Placental epithelial cell (primary cell): ENCODE measurements at places on chromosomes 1 and 21. TPM values are rescaled to one million over a fixed set of nuclear protein-coding genes. Genes with fewer than 3 reads are reported as not detected.

VSIG8 gene
- total RNA-seq = 0.22 and 0.39 TPM in 2 replicates

ANGPTL7 gene
- total RNA-seq = not detected in 2 replicates

PRAMEF33 gene
- total RNA-seq = not detected in 2 replicates

EPS15 gene
- total RNA-seq = 55.0 and 83.3 TPM in 2 replicates

ARHGEF2 gene
- total RNA-seq = 42.7 and 50.3 TPM in 2 replicates

CDC20 gene
- 6.7 and 33.5 TPM in 2 replicates for total RNA-seq

TMOD4 gene
- not detected in 2 replicates for total RNA-seq

MSH4 gene
- under 0.01 TPM in 1 of 2 replicates, not detected in the other for total RNA-seq

APCS gene
- total RNA-seq = not detected in 2 replicates

VCAM1 gene
- total RNA-seq = 0.79 TPM in 1 of 2 replicates, not detected in the other

NEXN gene
- 0.39 and 0.65 TPM in 2 replicates for total RNA-seq

CFHR4 gene
- not detected in 2 replicates for total RNA-seq

RFX5 gene
- total RNA-seq = 72.2 and 78.5 TPM in 2 replicates

CD244 gene
- not detected in 2 replicates for total RNA-seq

KCNT2 gene
- not detected in 2 replicates for total RNA-seq

GCSAML gene
- total RNA-seq = under 0.01 and 0.22 TPM in 2 replicates

CD164L2 gene
- 0.65 and 0.79 TPM in 2 replicates for total RNA-seq

LCE1B gene
- not detected in 2 replicates for total RNA-seq

SORT1 gene
- 37.7 and 96.7 TPM in 2 replicates for total RNA-seq

ZBTB17 gene
- 28.1 and 31.8 TPM in 2 replicates for total RNA-seq

KRTAP19-1 gene
- not detected in 2 replicates for total RNA-seq

SYDE2 gene
- total RNA-seq = 4.7 and 9.0 TPM in 2 replicates

ITGB2 gene
- total RNA-seq = 0.43 TPM in 1 of 2 replicates, not detected in the other

RASAL2 gene
- 41.2 and 94.9 TPM in 2 replicates for total RNA-seq

HPCA gene
- under 0.01 TPM in 1 of 2 replicates, not detected in the other for total RNA-seq

PADI4 gene
- not detected in 2 replicates for total RNA-seq

CTSE gene
- not detected in 2 replicates for total RNA-seq

ADCY10 gene
- total RNA-seq = under 0.01 TPM in 2 replicates

SCP2 gene
- total RNA-seq = 102 and 116 TPM in 2 replicates

MAP1LC3C gene
- 0.22 TPM in 1 of 2 replicates, not detected in the other for total RNA-seq

WNT2B gene
- total RNA-seq = 3.6 and 5.5 TPM in 2 replicates

NUP210L gene
- under 0.01 TPM in 1 of 2 replicates, not detected in the other for total RNA-seq

GUCA2A gene
- not detected in 2 replicates for total RNA-seq

NR5A2 gene
- total RNA-seq = 0.22 and 0.79 TPM in 2 replicates

LCE1A gene
- total RNA-seq = not detected in 2 replicates

CHI3L1 gene
- total RNA-seq = 0.54 and 0.79 TPM in 2 replicates

LAMC2 gene
- 642 and 1,917 TPM in 2 replicates for total RNA-seq

EPHA8 gene
- total RNA-seq = not detected in 2 replicates

OR2AK2 gene
- not detected in 2 replicates for total RNA-seq

RNU1-2 gene
- under 0.01 TPM in 2 replicates for total RNA-seq

ADAMTS5 gene
- total RNA-seq = 0.11 and 0.39 TPM in 2 replicates

RAD54L gene
- 3.1 and 3.3 TPM in 2 replicates for total RNA-seq

AMY1B gene
- total RNA-seq = not detected in 2 replicates

C1orf115 gene
- total RNA-seq = 0.76 and 9.8 TPM in 2 replicates

FCGR3B gene
- not detected in 2 replicates for total RNA-seq

SLC9A1 gene
- 10.0 and 11.4 TPM in 2 replicates for total RNA-seq

HSD11B1 gene
- 0.22 TPM in 1 of 2 replicates, not detected in the other for total RNA-seq
